Effector memory CD8-positive, alpha-beta T cell (primary cell): ENCODE measurements at places on chromosomes 5 and 9.
A peak's percentile ranks its signal among the peaks of the same experiment; 100 is the strongest.

DNA sequence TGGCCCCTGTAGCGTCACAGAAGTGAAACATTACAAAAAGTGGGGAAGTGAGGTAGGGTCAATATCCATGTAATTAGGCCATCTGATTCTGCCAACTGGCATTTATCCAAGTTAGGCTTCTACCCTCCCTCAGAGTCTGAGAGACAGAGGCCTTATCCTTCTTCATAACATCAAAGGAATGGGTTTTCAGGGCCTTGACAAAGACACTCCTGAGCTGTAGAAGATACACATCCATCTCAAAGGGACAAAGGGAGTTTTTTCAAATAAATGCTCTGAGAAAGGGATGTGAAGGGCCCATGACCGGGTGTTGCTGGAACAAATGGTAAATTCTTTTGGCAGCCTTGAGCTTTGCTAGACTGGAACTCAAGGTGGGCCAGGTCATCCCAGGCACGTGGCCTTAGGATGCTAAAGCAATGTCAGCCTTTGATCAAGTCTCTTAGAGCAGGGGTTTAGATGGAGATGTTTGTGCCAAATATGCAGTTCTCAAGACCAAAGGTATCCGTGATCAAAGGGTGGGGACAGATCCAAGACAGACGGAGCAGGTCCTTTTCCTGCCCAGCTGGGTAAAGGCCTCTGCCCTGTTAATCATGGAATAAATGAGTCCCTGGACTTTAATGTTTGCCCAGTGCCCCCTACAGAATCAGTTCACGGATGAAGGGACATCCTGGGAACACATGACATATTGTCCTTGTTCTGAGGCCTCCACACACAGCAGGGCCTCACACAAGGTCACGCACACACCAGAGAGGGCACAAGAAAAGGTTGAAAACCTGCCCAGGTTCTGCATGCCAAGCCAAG lies 10.0 kb upstream of the FAM169A start:
- H3K27me3 ChIP-seq: peaks cover 8% of the 10 kb centered on the region
- no peaks in the 10 kb centered on the region for H3K4me1 ChIP-seq
- H3K27ac ChIP-seq: no peak overlapping the region
- no peak for DNase-seq
- no peaks in the 10 kb centered on the region for H3K36me3 ChIP-seq

DNA sequence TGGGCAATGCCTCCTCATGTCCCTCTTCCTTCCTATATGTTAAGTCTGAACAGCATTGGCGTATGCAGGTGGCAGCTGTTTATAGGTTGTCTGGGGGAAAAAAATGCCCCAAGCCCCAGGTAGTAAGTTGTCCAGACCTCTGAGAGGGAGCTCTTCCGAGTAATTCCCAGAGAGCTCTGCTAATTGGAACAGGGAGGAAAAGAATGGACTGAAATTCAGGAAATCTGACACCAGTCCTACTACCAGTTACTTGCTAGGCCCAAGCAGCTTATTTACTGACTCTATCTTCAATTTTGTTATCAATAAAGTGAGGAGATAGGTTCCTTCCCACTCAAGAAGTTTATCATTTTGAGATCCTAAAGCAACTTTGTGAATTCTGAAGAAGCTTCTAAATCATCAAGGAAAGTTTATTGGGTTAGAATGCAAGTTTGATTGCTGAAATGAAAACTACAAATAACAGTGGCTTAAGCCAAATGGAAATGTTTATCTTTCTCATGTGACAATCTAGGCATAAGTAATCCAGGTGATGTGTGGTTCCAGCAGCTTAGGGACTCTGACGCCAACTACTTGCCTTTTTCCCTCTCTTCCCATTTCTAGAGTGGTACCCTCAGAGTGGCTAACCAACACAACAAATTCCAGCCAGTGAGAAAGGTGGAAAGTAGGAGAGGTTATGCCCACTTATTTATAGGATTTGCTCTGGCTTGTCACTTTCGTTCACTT lies 5.6 kb downstream of the STK32A start:
- no peaks in the 10 kb centered on the region for H3K4me1 ChIP-seq
- H3K27me3 ChIP-seq: peaks cover 28% of the 10 kb centered on the region
- H3K27ac ChIP-seq: no peak overlapping the region
- H3K36me3 ChIP-seq: no peaks in the 10 kb centered on the region
- H3K4me3 ChIP-seq: no peak overlapping the region

- H3K4me3 ChIP-seq: peak overlapping the region; percentile 75
- H3K27me3 ChIP-seq: no peaks in the 10 kb centered on the region
- peak; percentile 66 for DNase-seq
- peaks cover 19% of the 10 kb centered on the region for H3K4me1 ChIP-seq
- H3K27ac ChIP-seq: peak overlapping the region; percentile 98
- no peaks in the 10 kb centered on the region for H3K36me3 ChIP-seq
Observed at GRCh38 chr9:134301387-134302129, 24.7 kb upstream of the RXRA start.

- H3K36me3 ChIP-seq: no peaks in the 10 kb centered on the region
- peaks cover 6% of the 10 kb centered on the region for H3K27me3 ChIP-seq
- H3K4me1 ChIP-seq: no peaks in the 10 kb centered on the region
- H3K27ac ChIP-seq: no peak overlapping the region
Observed at GRCh38 chr5:110087829-110088228, 398.1 kb downstream of the MAN2A1 start.

DNA sequence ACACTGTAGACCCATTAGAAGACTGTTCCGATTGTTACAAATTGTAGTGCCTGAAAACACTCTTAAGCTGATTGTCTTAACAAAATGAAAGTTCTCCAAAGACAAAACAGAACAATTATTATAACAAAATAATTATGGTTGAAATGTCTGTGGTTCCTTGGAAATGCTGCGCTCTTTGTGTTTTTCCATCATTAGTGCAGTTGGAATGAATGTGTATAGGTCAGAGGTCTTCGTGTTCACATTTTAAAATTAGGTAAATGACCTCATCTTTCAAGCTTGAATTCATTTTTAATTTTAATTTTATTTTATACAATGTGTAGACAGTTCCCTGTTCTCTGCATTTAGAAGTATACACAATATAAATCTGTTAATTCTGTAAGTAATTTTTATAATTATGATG lies 56.7 kb upstream of the NXNL2 start:
- DNase-seq: no peak
- no peak overlapping the region for H3K27ac ChIP-seq
- peaks cover 9% of the 10 kb centered on the region for H3K36me3 ChIP-seq
- H3K27me3 ChIP-seq: no peaks in the 10 kb centered on the region
- H3K4me1 ChIP-seq: no peaks in the 10 kb centered on the region
- no peak overlapping the region for H3K4me3 ChIP-seq
